Left lung (tissue), 14 donors: ENCODE measurements at places on chromosomes 5 and 9. TPM values are rescaled to one million over a fixed set of nuclear protein-coding genes. Genes with fewer than 3 reads are reported as not detected.

TPRN gene
- 21.7 TPM for total RNA-seq

RGMB gene
- total RNA-seq = 12.2 TPM

KCNV2 gene
- total RNA-seq = not detected

EMB gene
- 45.8 TPM for total RNA-seq

KCNT1 gene
- 0.55 TPM for total RNA-seq

PDZD2 gene
- total RNA-seq = 49.8 TPM

ARL15 gene
- 24.9 TPM for total RNA-seq

BHMT2 gene
- 4.8 TPM for total RNA-seq

SELENOP gene
- total RNA-seq = 605 TPM

CSNK1A1 gene
- total RNA-seq = 206 TPM

SEMA4D gene
- 71.9 TPM for total RNA-seq

ZNF618 gene
- total RNA-seq = 12.0 TPM

NXNL2 gene
- not detected for total RNA-seq

SPATA31C1 gene
- total RNA-seq = not detected

- H3K27ac ChIP-seq = no peak overlapping the region
- no peaks in the 10 kb centered on the region for H3K36me3 ChIP-seq
- no peak overlapping the region for H3K4me3 ChIP-seq
- H3K4me1 ChIP-seq = no peaks in the 10 kb centered on the region
- DNase-seq = no peak
Measured at GRCh38 chr5:140338336-140338735, 8.1 kb downstream of the HBEGF start.

GRCh38 chr9:33465596-33466564 lies 7.8 kb downstream of the NOL6 start:
- H3K27me3 ChIP-seq = no peaks in the 10 kb centered on the region
- DNase-seq = no peak
- no peaks in the 10 kb centered on the region for H3K4me1 ChIP-seq
- no peak overlapping the region for H3K27ac ChIP-seq
- no peaks in the 10 kb centered on the region for H3K36me3 ChIP-seq

GRCh38 chr5:172796306-172796705 lies 25.3 kb upstream of the DUSP1 start:
- no peak overlapping the region for H3K4me3 ChIP-seq
- DNase-seq = no peak

DNA sequence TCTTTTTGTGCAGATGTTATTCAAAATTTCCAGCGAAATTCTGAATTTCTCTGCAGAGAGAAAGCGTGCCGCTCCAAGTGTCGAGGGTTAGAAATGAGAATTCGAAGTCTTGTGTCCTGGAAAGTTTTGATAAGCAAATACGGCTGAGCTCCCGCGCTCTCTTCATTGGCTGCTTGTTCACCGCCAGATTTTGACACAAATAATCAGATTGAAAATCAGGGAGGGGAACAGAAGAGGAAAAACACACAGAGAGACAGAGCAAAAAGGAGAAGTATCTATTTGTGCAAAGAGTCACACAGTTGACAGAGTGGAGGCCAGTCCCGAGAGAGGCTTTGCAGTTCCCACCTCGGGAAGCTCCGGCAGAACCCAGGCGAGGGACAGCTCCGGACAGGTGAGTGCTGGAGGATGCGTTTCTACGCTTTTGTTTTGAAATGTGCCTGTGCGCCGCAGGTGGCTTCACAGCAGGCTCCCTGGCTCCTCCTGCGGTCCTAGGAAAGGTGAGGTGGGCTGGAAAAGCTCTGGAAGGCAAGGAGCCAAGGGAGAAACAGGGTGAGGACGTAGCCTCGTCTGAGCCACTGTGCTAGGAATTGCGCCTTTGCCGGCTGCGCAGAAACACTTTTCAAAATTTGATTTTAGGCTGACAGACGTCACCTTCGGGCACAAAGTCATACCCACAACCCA lies at the start of gene GFI1B:
TSS of gene GFI1B (plus strand) at position 244 of the 681 bp plus-strand sequence. CDS start 7,985 bp downstream, outside the sequence.
- H3K4me3 ChIP-seq = no peak within 1 kb of the TSS
- DNase-seq = no peak
- no peaks in the 10 kb centered on the region for H3K36me3 ChIP-seq
- H3K4me1 ChIP-seq = peaks cover 4% of the 10 kb centered on the region

GRCh38 chr5:41542183-41542582 lies 31.8 kb upstream of the PLCXD3 start:
- no peak overlapping the region for H3K4me3 ChIP-seq
- DNase-seq = peak; percentile 9
- no peaks in the 10 kb centered on the region for H3K36me3 ChIP-seq
- no peaks in the 10 kb centered on the region for H3K4me1 ChIP-seq
- no peak overlapping the region for H3K27ac ChIP-seq
- H3K27me3 ChIP-seq = no peaks in the 10 kb centered on the region

- DNase-seq = no peak
- H3K4me1 ChIP-seq = no peaks in the 10 kb centered on the region
- no peaks in the 10 kb centered on the region for H3K27me3 ChIP-seq
- H3K4me3 ChIP-seq = no peak overlapping the region
- no peaks in the 10 kb centered on the region for H3K36me3 ChIP-seq
Measured at GRCh38 chr5:160788102-160788660, 63.8 kb downstream of the ATP10B start.

DNA sequence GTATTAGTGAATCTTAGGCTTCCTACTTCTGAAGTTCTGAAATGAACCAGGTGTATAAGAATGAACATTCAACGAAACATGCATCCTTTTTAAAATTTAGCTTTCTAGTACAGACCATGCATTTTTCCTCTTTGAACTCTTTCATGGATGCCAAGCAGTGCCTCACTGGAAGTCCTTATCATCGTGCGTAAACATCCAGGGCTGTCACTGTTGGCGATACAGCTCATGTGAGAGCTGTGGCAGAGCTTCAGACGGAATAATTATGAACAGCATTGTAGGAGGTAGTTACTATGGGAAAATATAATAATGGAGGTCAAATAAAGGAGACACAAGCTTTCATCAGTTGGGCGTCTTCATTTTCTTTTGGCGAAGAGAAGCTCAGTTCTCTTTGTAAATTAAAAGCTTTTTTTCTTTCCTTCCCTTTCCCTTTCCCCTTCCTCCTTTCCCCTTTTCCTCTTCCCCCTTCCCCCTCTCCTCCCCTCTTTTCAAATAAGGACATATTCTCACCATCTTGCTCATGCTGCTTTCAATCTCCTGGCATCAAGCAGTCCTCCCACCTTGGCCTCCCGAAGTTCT lies 167.3 kb downstream of the KDM4C start:
- H3K27ac ChIP-seq = no peak overlapping the region
- H3K4me1 ChIP-seq = no peaks in the 10 kb centered on the region
- H3K4me3 ChIP-seq = no peak overlapping the region
- no peaks in the 10 kb centered on the region for H3K36me3 ChIP-seq

DNA sequence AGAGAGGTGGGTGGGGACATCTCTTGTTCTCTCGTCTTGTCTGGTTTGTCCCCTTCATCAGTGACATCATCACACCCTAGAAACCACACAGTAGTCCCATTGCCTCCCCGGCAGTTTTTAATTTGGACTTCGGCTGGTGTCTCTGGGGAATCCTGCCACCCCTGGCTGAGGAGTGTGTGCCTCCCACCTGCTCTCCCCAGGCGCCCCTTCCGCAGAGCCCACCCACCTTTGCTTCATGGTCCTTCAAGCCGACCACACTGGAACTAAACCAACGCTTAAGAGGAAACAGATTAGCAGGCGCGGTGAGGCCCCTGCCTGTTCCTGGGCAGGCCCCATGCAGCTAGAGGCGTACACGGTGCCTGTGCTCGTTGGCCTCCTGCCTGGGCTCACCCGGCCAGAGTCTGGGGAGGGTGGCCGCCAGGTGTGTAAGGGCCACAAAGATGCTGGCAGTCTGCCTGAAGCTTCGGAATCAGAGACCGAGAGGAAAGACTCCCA lies 107.6 kb upstream of the SPRY4 start:
- H3K4me3 ChIP-seq = no peak overlapping the region
- no peak overlapping the region for H3K27ac ChIP-seq
- no peaks in the 10 kb centered on the region for H3K36me3 ChIP-seq
- H3K27me3 ChIP-seq = no peaks in the 10 kb centered on the region

GRCh38 chr9:134996591-134997530 lies 79.1 kb upstream of the FCN1 start:
- H3K4me1 ChIP-seq = no peaks in the 10 kb centered on the region
- no peaks in the 10 kb centered on the region for H3K27me3 ChIP-seq
- H3K36me3 ChIP-seq = no peaks in the 10 kb centered on the region

GRCh38 chr9:116661037-116661954 lies 25.8 kb upstream of the TRIM32 start:
- H3K4me3 ChIP-seq = no peak overlapping the region
- DNase-seq = no peak
- no peaks in the 10 kb centered on the region for H3K36me3 ChIP-seq
- H3K27ac ChIP-seq = no peak overlapping the region
- H3K27me3 ChIP-seq = no peaks in the 10 kb centered on the region

- peaks cover 8% of the 10 kb centered on the region for H3K4me1 ChIP-seq
- no peak for DNase-seq
- H3K27ac ChIP-seq = no peak overlapping the region
- no peak overlapping the region for H3K4me3 ChIP-seq
- no peaks in the 10 kb centered on the region for H3K36me3 ChIP-seq
Measured at GRCh38 chr5:71782393-71782770, 63.3 kb downstream of the CARTPT start.

- H3K36me3 ChIP-seq = no peaks in the 10 kb centered on the region
- no peak overlapping the region for H3K27ac ChIP-seq
- H3K4me3 ChIP-seq = no peak overlapping the region
- no peaks in the 10 kb centered on the region for H3K27me3 ChIP-seq
- DNase-seq = no peak
- H3K4me1 ChIP-seq = no peaks in the 10 kb centered on the region
Measured at GRCh38 chr9:87201351-87201751, 254.0 kb upstream of the GAS1 start.

DNA sequence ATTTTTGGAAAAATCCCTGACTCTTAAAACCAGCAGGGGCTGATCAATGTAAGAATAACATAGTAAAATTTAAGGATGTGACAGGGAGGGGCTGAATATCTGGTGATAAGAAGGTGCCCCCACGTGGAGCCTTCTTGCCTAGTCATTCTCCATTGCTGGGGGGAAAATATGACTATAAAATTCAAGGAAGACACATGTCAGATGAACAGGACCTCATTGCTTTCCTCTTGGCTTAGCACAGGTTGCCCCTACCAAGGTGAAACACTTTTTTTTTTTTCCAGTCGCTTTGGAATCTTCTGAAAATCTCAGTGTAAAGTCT lies 310.9 kb downstream of the EFNA5 start:
- peaks cover 27% of the 10 kb centered on the region for H3K4me1 ChIP-seq
- no peaks in the 10 kb centered on the region for H3K27me3 ChIP-seq
- no peaks in the 10 kb centered on the region for H3K36me3 ChIP-seq
- no peak for DNase-seq

- H3K4me3 ChIP-seq = no peak overlapping the region
- no peaks in the 10 kb centered on the region for H3K36me3 ChIP-seq
- no peaks in the 10 kb centered on the region for H3K4me1 ChIP-seq
- no peak for DNase-seq
- no peaks in the 10 kb centered on the region for H3K27me3 ChIP-seq
Measured at GRCh38 chr5:61004448-61004847, 59.4 kb downstream of the NDUFAF2 start.

GRCh38 chr9:91073811-91074771 lies 272.5 kb downstream of the SYK start:
- no peak overlapping the region for H3K4me3 ChIP-seq
- H3K27ac ChIP-seq = no peak overlapping the region
- no peaks in the 10 kb centered on the region for H3K27me3 ChIP-seq
- DNase-seq = no peak

GRCh38 chr9:27421577-27421976 lies 102.5 kb upstream of the IFNK start:
- H3K4me3 ChIP-seq = no peak overlapping the region
- H3K27ac ChIP-seq = no peak overlapping the region
- no peak for DNase-seq
- H3K36me3 ChIP-seq = no peaks in the 10 kb centered on the region

DNA sequence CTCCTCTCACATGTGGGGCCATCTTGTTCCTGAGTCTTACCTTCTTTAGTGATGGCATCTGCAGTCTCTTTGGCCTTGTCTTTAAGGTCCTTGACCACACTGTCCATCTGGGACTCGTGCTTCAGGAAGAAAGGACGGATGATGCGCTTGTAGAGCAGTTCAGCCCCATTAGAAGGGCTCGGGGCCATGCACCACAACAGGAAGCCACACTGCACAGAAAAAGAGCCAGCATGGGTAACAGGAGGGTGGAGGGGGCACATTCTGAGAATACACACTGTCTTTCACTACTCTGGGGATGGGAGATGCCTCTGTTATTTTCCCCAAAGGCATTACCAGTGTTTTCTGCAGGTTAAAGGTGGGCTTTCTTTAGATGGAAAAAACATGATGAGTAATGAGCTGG lies 25.9 kb downstream of the SRP19 start:
- H3K36me3 ChIP-seq = no peaks in the 10 kb centered on the region
- no peaks in the 10 kb centered on the region for H3K27me3 ChIP-seq
- no peak overlapping the region for H3K4me3 ChIP-seq
- H3K27ac ChIP-seq = no peak overlapping the region
- H3K4me1 ChIP-seq = no peaks in the 10 kb centered on the region

GRCh38 chr5:171316258-171317121 lies 7.4 kb downstream of the TLX3 start:
- no peak overlapping the region for H3K4me3 ChIP-seq
- H3K4me1 ChIP-seq = peaks cover 34% of the 10 kb centered on the region
- DNase-seq = no peak
- peaks cover 98% of the 10 kb centered on the region for H3K27me3 ChIP-seq
- H3K27ac ChIP-seq = no peak overlapping the region
- no peaks in the 10 kb centered on the region for H3K36me3 ChIP-seq

DNA sequence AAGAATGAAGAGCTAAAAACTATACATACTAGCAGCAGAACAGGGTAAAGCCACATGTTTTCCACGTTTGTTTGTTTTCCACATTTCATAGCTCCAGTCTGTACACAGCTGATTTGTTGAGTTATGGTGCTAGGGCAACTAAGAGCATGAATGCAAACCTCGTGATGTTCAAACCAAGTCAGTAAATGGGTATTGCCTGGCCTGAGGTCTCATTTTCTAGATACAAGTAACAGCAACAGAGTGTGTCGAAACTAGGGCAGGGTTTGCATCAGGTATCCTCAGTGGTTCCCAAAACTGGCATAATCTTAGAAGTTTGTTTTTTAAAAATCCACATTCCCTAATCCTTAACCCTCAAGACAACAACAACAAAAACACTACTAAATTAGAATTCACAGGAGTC lies 89.3 kb downstream of the CEMIP2 start:
- no peaks in the 10 kb centered on the region for H3K27me3 ChIP-seq
- H3K4me1 ChIP-seq = peaks cover 25% of the 10 kb centered on the region
- no peak for DNase-seq
- H3K27ac ChIP-seq = peak overlapping the region; percentile 79
- H3K36me3 ChIP-seq = peaks cover 12% of the 10 kb centered on the region

- H3K27me3 ChIP-seq = no peaks in the 10 kb centered on the region
- H3K36me3 ChIP-seq = no peaks in the 10 kb centered on the region
- no peak overlapping the region for H3K27ac ChIP-seq
- no peak for DNase-seq
- H3K4me1 ChIP-seq = no peaks in the 10 kb centered on the region
Measured at GRCh38 chr9:94767331-94768072, 41.0 kb downstream of the AOPEP start.

- H3K4me1 ChIP-seq = no peaks in the 10 kb centered on the region
- H3K27ac ChIP-seq = no peak overlapping the region
- DNase-seq = no peak
- no peaks in the 10 kb centered on the region for H3K27me3 ChIP-seq
- H3K36me3 ChIP-seq = no peaks in the 10 kb centered on the region
Measured at GRCh38 chr9:106423575-106423974, 439.4 kb upstream of the ZNF462 start.

- no peaks in the 10 kb centered on the region for H3K27me3 ChIP-seq
- no peak overlapping the region for H3K4me3 ChIP-seq
- H3K27ac ChIP-seq = no peak overlapping the region
- H3K36me3 ChIP-seq = peaks cover 3% of the 10 kb centered on the region
Measured at GRCh38 chr9:93541581-93542349, 34.6 kb upstream of the PHF2 start.
